HS-5 (cell line): ENCODE measurements at places on chromosomes 1 and 21.

DNA sequence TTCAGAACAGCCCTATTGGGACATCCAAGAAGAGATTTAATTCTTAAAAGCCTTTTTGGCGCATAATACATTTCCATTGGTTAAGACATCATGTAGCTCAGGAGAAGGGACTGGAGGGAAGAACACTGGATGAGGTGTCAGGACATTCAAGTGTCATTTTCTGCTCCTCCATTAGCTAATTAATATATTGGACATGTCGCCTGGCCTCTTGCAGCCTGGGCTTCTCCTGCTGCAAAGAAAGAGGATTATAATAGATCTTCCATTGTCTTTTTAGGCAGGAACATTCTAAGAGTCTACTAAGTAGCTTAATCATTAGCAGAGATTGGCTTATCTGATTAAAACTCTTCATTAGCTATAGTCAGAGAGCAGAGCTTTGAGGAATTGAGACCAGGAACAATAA lies 151.7 kb upstream of the COA6 start:
- no peak for DNase-seq

DNA sequence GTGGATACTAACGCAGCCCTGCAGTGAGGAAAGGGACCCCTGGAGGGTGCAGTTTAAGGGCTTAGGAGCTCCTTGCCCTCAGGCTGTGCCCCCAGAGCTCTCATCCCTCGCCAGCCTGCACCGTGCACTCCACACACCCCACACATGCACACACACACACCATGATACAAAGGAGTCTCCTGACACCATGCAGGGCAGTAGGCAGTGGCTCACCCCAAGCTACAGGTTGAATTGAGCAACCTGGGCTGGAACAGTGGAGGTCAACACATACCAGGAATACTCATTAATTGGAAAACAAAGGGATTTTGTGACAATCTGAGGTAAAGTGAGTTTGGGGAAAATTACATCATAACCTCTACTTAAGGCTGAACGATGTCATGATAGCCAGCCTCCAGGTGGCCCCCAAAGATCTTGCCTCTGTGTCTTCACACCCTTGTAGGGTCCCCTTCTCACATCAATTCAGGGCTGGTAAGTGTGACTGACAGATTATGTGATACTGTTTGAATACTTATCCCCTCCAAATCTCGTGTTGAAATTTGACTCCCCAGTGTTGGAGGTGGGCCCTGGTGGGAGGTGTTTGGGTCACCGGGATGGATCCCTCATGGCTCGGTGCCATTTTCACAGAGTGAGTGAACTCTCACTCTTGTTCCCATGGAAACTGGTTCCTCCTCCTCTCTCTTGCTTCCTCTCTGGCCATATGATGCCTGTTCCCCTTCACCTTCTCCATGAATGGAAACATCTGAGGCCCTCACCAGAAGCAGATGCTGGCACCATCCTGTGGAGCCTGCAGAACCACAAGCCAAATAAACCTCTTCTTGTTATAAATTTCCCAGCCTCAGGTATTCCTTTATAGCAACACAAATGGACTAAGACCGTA lies 111.0 kb upstream of the RAB4A start:
- DNase-seq: no peak

DNA sequence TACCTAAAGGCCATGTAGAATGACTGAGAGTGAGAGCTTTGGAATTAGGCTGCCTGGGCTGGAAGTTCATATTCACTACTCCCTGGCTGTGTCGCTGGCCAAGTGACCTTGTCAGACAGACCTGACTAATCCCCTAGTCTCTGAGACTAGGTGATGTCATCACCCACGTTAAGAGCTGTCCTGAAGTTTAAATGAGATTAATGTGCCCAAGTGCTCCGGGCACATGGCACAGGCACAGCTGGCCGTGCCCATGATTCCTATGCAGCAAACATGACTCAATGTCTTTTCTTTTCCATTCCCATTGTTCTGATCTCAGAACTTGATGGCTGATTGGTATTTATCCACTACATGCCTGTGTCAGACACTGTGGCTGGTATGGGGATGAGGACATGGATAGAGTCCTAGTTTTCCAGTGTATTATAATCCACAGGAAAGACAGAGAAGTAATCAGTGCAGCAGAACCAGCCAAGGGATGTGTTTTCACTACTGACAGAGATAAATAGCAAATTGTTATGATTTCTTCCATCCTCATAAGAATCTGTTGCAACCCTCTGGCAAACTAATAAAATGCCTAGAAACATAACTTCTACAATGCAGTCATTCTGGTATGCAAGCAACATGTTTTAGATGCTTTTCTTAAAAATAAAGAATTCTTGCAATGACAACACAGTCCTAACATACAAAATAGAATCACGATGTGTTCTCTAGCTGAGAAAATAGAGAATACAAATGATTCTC lies 180.9 kb downstream of the PCP4 start:
- DNase-seq: no peak

DNA sequence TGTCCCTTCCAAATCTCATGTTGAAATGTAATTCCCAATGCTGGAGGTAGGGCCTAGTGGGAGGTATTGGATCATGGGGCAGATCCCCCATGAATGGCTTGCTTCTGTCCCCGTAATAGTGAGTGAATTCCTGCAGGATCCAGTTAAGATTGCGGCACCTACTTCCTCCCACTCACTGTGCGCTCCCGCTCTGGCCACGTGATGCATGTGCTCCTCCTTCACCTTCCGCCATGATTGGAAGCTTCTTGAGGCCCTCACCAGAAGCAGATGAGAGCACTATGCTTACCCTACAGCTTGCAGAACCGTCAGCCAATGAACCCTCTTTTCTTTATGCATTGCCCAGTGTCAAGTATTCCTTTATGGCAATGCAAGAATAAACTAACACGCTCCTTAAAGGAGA lies 14.9 kb upstream of the RAB3GAP2 start:
- no peak for DNase-seq

- DNase-seq: no peak
Observed at GRCh38 chr1:180571060-180571831, 12.5 kb downstream of the OVAAL start.

- DNase-seq: no peak
Observed at GRCh38 chr1:192615055-192615454, 20.9 kb upstream of the RGS13 start.

GRCh38 chr1:178477841-178478240 lies 18.9 kb downstream of the CLEC20A start:
- DNase-seq: no peak

DNA sequence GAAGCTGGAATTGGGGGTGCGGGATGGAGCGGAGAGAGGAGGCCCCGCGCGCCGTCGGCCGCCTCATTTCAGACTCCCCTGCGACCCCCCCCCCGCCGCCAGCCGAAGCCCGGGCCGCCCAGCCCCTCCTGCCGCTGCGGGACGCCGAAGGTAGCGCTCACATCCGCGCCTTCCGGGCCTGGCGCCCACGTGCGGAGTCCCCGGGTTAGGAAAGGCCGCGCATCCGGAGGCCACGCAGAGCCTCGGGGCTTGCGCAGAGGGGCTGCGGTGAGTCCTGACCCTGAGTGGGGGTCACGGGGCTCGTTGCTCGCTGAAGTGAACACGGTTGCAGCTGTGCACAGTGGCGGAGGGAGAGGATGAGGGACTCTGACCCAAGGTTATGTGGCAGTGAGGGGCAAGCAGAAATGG lies 552 bp upstream of the ZNF496 start:
- no peak for DNase-seq

- no peak for DNase-seq
Observed at GRCh38 chr1:116510361-116510760, 60.5 kb downstream of the CD58 start.

- DNase-seq: no peak
Observed at GRCh38 chr1:59498640-59499039, 201.7 kb downstream of the FGGY start.

DNA sequence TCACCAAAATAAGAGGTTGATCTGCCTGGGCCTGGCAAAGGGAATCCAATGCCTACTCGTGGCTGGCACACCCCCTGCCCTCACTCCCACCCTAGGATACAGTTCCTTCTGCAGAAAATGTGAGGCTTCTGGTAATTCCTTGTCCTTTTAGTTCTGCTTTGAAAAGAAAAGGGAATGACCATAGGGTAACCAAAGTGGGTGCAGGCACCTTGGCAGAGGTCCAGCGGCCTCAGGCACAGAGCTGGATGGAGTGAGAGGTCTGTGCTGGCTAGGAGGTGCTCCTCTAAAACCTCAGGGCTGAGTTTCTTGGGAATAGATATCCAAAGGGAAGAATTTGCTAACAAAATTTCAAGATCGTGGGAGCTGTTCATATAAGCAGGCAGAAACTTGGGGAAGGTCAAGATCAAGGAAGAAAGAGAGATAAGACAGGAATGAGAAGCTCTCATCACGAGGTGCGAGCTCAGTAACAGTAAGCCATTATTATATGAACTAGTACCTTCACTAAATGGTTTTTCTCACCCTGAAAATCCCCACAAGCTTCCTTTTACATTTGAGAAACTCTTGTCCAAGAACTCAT lies 293.1 kb upstream of the LYPLAL1 start:
- no peak for DNase-seq

DNA sequence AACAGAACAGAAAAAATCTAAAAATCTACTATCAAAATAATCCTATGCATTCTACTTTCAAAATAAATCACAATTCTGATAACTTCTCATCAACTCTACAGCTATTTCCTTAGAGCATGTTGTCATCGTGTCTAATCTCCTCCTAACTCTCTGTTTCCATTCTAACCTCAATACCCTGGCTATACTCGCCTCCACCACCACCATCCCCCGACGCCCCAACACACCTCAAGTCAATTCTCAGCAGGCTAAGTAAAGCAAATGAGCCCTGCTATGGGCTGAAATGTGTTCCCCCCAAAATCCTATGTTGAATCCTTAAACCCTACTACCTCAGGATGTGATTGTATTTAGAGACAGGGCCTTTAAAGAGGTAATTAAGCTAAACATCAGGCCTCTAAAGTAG lies 34.6 kb downstream of the NRDC start:
- DNase-seq: no peak

GRCh38 chr1:211912038-211912437 lies 81.5 kb upstream of the LPGAT1 start:
- DNase-seq: peak; percentile 1

- DNase-seq: no peak
Observed at GRCh38 chr21:32279377-32279680, 480 bp upstream of the MIS18A start.

- DNase-seq: no peak
Observed at GRCh38 chr1:64733581-64734286, 11.1 kb upstream of the RAVER2 start.

GRCh38 chr1:204272505-204272904 lies 58.7 kb upstream of the GOLT1A start:
- no peak for DNase-seq

DNA sequence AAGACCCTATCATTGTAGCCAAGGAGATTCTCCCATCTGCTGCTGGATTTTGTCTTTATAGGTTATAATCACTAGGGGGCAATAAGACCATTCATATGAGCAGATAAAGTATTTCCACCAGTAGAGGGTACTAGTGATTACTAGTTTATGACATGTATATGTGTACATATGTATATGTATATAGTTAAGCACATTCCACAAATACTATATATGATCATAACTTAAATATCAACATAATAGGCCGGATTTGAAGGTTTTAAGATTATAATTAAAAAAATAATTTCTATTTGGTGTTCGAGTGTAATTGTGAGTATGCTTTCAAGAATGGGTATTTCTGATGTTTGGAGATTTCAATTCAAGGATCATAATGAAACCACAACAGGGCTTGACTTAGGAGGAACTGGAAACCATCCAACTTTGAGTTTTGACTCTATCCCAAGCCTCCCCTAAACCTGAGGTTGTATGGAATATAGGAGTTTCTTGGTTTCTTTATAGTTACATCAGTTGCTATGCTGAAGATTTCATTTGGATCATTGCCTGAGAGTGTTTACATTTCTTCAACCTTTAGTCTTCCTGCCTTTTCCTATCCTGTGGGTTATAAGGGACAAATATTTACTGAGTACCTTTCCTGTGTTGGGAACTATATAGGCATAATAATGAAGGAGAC lies 16.9 kb downstream of the TCEANC2 start:
- DNase-seq: peak; percentile 47

GRCh38 chr1:24502709-24503058 lies at the start of gene RCAN3:
Gene RCAN3, plus strand, starts transcription at chr1:24502836. Its CDS starts 11,537 bp downstream, at chr1:24514373.
- peak; percentile 53 for DNase-seq

DNA sequence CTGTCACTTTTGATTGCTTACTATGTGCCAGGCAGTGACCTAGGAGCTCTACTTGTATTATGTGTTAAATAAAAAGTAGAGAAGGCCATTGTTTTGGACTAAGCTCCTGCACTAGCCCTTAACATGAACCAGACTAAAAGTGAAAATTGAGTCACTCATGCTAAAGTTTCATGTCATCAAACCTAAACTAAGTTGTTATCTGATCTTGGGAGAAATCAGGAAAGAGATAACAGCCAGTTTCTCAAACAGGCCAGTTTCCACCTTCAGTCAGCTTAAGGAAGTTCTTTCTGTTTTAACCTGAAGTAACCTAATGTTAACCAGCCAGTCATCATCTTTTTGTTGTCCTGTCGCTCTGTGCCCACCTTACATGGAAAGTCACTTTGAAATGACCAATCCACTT lies 102.1 kb upstream of the MARK1 start:
- no peak for DNase-seq

DNA sequence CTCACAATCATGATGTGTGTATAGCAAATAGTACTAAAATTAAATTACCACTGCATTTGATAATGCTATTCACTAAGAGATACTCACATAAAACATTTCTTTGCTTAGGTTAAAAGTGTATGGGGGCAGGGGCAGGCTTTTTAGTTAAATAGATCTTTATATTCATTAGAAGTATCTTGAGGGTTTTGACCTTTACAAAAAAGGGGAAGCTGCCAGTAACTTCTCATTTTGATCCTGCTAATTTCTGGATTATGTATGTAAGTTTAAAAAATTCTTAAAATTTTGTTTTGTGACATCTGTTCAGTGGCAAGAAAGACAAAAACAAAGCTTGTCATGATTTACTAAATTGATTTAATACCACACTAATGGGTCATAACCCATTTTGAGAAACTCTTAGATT lies 45.8 kb upstream of the S1PR1 start:
- no peak for DNase-seq

GRCh38 chr1:60108196-60108595 lies 34.6 kb upstream of the C1orf87 start:
- DNase-seq: no peak

DNA sequence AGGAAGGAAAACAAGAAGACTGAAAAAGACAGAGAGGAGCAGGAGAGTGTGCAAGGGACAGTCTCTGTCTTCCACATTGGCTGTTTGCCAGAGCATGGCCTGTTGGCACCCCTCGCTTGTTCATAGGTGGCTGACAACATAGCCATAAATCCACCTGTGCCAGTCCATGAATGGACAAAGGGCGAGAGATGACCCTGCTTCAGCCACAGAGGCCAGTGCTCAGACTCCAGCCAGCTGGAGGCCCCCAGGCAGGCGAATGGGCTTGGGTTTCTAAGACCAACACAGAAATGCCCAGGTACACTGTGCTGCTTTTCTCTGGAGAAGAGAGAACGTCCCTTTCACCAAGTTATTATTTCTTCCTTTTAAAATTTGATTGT lies 60.6 kb downstream of the RIPK4 start:
- DNase-seq: no peak

- no peak for DNase-seq
Observed at GRCh38 chr21:44614161-44614631, 2.3 kb downstream of the KRTAP10-8 start.

GRCh38 chr1:238962941-238963340 lies 423.4 kb upstream of the CHRM3 start:
- DNase-seq: no peak
